ENCODE measurements at places on chromosomes 2 and 18.
A peak's percentile ranks its signal among the peaks of the same experiment; 100 is the strongest.

GRCh38 chr2:242035858-242036652, 166.5 kb downstream of the RTP5 start:
- DNase-seq: no peak

GRCh38 chr2:20453087-20453486, 6.2 kb downstream of the RHOB start:
- DNase-seq: no peak

- peak; percentile 74 for DNase-seq
Observed at GRCh38 chr2:74515981-74516633, 1.9 kb downstream of the TLX2 start.

- DNase-seq: no peak
Observed at GRCh38 chr18:23541349-23542093, 38.2 kb downstream of the RMC1 start.

DNA sequence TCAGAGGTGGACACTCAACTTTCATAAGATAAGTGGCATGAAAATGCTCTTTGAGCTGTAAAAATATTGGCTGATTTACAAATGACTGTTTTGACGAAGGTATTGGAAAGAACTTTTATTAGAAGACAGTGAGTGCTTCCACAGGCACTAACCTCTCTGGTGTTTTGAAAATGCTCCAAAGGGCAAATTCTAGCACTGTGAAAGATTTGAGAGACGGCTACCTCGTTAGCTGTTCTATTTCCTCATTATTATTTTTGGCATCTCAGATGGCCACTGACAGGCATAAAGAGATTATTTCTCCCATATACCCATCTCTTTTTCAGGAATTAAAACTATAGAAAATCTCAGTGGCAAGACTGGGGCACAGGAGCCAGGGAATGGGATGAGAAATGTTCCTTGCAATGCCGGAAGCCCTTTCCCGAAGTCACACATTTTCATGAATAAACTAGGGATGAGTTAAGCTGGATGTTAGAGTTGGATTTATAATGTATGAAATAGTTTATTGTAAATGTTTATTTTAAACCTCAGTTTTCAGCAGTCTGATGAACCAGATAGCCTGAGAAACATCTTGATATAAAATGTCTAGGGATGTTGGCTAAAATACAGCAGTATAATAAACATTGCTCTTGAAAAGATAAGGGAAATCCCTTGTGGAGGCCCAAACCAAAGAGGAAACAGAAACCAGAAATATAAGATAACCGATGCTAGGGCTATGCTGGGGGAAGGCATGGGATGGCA, 175.7 kb downstream of the ASB1 start:
- no peak for DNase-seq

DNA sequence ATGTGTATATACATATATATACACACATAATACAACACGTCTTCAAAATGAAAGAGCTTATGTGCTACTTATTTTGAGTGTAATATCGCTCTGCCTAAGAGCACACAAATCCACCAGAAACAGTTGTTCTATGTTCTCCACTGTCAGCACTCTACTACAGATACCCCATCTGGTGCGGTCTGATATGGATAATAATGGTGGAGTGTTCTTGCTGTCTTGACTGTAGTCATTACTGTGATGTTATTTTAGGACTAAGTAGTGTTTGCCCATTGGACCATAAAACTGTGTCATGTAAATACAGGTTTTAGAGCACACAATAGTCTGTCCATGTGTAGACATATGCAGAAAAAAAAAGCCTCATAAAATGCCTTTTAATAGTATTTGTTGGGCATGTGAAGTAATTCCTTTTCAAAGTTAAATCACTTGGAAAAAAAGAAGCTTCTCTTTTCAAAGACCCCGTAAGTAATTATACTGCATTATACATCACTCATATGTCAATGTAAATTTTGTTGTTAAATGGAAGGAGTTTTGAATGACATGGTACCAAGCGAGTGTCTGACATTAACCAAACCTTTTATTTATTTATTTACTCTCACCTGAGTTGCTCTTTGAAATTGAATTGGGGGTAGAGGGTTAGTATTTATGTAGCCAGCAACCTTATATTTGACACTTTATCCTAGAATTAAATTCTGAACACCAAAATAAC, 1249.2 kb upstream of the ZEB2 start:
- DNase-seq: no peak

DNA sequence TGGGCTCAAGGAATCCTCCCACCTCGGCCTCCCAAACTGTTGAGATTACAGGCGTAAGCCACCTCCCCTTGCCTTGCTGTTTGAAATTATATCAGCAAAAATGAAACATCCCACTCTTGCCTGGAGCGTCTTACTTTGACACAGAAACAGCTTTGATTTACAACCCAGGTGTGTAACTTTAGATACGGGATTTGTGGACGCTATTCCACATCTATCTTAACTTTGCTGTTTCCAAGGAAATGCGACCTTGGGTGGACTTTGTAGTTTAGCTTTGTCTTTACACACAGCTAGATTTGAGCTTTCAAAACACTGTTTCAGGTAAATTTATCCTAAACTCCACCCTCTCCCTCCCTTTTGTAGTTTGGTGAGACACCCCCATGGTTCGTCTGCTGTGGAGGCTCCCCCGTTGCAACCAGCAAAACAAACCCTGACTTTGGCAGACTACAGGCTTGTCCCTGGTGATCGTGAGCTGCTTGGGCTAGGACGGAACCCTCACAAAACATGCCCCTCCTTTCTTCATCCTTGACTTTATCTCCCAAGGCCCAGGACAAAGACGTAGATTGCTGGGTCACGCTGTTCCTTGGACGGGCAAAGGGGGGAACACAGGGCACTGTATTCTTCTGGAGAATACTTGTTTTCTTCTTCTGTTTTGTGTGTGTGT, 5.5 kb upstream of the MSH6 start:
- no peak for DNase-seq

GRCh38 chr2:146602383-146602782, 1242.4 kb upstream of the ACVR2A start:
- DNase-seq: no peak

GRCh38 chr2:147460155-147460554, 384.7 kb upstream of the ACVR2A start:
- no peak for DNase-seq

DNA sequence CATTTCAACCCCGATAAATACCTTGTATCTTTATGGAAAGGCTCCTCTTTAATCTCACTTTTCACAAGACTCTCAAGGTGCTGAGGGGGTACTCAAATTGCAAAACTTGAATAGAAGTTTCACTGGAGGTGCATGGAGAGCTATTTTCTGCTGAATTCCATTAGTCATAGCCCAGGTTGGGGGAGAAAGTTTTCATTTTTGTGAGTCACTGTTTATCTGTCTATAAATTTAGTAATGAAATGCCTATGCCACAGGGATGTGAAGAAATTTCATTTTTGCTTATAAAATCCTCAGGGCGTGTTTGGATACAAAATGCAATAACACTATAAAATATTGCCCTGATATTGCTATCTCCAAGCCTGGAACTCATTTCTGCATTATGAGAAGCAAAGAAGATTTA, 346.3 kb downstream of the LRATD1 start:
- DNase-seq: no peak

GRCh38 chr2:150528861-150529801, 41.7 kb upstream of the RND3 start:
- no peak for DNase-seq

- DNase-seq: peak; percentile 44
Observed at GRCh38 chr2:210503001-210503623, 26.6 kb upstream of the LANCL1 start.

DNA sequence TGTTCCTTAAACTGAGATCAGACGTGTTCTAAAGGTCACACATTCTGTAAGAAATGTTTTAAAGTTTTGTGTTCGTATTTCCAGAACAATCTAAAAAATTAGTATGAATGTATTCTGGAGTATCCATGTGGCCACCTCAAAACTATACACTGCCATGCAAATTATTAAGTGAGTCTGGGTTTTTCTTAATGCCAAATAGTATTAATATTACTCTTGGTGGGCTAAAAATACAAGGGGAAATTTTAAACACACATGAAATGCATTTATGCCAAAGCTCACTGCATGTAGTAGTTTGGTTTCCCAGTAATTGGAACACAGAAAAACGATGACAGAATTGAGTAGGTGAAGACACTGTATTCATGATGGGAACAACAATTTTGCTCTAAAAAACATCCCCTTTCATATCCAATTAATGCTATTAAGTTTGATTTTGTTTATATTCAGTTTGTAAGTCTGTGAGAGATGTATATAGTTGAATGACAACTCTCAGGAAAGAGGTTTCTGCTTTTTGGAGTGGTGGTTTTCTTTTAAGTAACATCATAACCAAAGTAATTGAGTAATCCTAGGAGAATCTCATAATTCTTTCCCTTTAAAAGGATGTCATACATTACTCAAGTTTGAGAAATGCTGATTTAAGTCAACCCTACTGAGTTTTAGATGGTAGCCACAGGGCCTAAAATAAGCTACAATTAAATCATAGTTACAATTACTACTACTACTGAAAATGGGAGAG, 75.7 kb upstream of the CDCA7 start:
- DNase-seq: no peak

DNA sequence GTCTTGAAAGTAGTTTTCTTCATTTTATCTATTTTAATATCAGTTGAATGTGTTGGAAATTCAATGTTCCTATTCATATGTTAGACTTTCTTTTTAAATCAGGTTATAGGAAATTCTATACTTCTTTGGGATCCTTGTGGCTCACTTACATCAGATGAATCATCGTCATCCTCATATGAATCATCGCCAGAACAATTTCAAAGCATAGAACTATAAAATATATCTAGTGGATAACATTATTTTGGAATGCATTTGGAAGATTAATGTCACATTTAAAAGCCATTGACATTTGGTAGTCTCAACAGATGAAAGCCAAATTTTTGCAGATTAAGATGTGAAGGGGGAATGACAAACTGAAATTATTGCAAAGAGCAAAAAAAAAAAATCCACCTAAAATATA, 94.1 kb downstream of the FAM161A start:
- no peak for DNase-seq
